ENCODE measurements at places on chromosomes 1 and 21.
A peak's percentile ranks its signal among the peaks of the same experiment; 100 is the strongest.

- DNase-seq: peak; percentile 76
Measured at GRCh38 chr1:22212400-22213233, 69.7 kb upstream of the WNT4 start.

DNA sequence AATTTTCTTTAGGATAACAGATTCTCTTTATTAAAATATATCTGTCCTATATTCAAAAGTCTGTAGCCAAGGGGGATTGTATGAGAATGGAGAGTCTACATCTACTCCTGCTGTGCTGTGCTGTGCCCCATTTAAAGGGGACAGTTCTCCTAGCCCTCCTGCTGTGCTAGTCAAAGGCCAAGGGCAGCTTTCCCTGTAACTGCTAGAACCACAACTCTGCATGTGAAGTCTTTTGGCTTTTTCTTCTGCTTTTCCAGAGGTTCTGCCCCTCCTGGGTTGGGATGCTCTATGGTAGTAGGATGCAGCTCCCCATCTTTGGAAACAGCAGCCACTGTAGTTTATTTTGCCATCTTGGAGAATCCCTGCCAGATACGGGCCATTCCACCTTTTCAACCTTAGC is 197.5 kb upstream of the JUN start:
- DNase-seq: no peak

DNA sequence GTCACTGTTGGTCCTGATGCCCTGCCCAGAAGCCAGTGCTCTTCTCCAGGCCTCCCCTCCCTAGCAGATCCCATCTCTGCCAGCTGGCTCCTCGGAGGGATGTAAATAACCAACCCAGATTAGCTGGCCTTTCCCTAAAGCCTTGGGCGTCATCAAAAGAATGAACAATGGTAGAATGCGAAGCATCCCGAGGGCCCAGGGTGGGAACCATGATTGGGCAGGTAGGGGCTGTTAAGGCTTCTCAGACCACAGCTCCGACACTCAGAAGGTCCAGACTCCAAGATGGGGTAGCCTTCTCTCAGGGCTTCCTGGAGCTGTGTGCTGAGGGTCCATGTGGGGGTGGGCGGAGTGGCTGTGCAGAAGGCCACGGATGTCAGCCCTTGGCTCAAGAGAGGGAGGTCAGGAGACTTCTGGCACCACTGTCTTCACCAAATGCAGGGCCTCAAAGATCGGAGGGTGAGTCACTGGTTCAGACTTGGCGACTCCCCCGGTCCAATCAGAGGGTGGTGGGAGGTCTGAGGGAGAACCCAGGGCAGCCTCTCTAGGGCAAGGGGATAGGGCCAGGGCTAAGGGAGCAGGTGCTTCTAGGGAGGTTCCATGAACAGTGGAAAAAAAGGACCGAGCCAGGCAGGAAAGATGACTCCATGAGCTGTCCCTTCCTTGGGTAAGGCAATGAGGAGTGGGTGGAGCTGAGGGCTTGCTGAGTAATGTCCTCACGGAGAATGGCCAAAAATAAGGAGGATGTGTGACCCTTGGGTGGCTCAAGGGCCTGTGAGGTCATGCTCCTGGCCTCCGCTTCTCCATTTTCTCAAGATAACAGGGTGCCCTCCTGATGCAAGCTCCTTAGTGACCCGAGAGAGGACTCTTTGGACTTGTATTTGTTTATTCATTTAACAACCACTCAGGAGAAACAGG is 58.4 kb upstream of the EPS8L3 start:
- no peak for DNase-seq

GRCh38 chr1:163361123-163361934 is 39.6 kb downstream of the NUF2 start:
- DNase-seq: peak; percentile 19

DNA sequence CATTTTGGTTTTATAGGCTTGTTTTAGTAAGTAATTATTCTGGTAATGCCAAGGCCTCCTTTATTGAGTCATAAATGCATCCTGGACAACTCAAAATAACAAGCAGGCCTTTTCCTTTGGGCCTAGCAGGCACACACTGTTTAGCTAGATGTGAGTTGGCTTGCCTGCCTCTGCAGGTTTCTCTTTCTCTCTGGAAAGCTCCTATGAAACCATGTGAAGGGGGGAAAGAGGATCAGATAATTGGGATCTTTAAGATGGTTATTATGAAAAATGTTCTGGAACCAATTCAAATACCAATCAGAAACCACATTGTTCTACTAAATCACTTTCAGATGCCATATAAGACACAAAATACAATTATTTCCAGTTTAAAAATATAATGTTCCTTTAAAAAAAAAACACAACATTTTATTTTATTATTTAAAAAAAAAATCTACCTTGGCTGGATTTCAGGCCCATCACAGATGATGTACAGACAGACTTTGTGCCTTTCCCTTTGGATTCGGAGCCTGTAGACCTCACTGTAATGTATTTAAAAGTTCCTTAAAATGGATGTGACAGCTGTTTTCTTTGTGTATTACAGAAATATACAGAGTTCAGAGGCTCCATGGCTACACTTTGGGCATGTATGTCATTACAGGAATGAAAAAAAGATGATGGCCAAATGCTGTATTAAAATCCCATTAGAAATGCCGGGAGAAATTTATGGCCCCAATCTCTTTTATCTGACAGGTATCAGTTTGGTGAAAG is 80.2 kb downstream of the NTMT2 start:
- no peak for DNase-seq

DNA sequence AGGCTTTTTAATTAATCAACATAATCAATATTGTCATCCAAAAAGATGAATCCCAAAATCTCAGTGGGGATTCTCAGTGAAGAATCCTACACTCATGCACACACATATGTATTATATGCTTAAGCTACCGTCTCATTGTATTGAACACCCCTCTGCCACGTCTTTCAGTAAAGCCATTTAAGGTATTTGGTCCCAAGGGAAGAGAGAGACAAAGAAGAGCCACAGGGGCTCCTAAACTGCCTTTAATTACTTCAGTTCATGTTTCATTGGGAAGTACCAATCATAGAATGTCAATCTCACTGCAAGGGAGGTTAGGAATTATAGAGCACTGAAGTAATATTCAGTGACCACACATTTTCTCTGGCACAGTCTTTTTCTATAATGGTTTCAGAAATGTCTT is 388.6 kb upstream of the NEGR1 start:
- DNase-seq: no peak

DNA sequence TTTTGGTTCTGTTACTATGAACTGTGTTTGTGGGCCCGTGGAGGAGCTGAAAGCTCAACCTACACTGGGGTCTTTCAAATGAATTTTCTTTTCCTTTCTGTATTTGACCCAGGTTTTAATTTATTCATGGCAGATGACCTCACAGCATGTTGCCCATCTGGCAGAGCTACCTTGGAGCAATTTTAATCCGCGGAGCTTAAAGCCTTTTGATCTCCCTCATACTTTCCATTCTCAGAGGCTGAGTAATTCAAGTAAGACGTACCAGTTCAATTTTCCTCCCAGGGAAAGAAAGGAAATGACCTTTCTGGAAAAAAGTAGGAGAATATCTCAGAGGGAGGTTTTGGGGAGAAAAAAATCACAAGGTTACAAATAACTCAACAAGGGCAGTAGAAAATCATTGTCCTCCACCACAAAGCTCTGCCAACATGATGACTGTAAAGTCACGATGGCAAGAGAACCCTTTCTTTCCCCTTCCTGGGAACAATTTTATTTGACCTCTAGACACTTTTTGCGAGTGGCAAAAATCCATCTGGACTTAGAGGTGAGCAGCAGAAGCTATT is 21.6 kb upstream of the PCP4 start:
- no peak for DNase-seq

GRCh38 chr1:166297993-166298392 is 131.2 kb upstream of the FAM78B start:
- no peak for DNase-seq

- DNase-seq: no peak
Measured at GRCh38 chr21:25566645-25567044, 40.6 kb downstream of the MRPL39 start.

GRCh38 chr1:113021430-113022085 is 51.4 kb upstream of the LRIG2 start:
- DNase-seq: no peak

- DNase-seq: no peak
Measured at GRCh38 chr1:70195342-70195741, 10.0 kb downstream of the LRRC40 start.

DNA sequence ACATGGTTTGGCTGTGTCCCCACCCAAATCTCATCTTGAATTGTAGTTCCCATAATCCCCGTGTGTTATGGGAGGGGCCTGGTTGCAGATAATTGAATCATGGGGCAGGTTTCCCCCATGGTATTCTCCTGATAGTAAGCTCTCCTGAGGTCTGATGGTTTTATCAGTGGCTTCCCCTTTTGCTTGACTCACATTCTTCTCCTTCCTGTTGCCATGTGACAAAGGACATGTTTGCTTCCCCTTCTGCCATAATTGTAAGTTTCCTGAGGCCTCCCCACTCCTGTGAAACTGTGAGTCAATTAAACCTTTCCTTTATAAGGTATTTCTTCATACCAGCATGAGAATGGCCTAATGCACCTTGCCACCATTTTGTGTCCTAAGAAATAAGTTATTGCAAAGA is 415.0 kb downstream of the COL11A1 start:
- no peak for DNase-seq

GRCh38 chr21:34890724-34891612 is 158.1 kb downstream of the RUNX1 start:
- DNase-seq: peak; percentile 58

GRCh38 chr1:19309123-19309813 is 2.7 kb downstream of the AKR7A2 start:
- DNase-seq: peak; percentile 15

- DNase-seq: no peak
Measured at GRCh38 chr1:151536499-151536898, 3.6 kb upstream of the TUFT1 start.

GRCh38 chr1:16243936-16244649 is 7.1 kb upstream of the CPLANE2 start:
- DNase-seq: peak; percentile 85

DNA sequence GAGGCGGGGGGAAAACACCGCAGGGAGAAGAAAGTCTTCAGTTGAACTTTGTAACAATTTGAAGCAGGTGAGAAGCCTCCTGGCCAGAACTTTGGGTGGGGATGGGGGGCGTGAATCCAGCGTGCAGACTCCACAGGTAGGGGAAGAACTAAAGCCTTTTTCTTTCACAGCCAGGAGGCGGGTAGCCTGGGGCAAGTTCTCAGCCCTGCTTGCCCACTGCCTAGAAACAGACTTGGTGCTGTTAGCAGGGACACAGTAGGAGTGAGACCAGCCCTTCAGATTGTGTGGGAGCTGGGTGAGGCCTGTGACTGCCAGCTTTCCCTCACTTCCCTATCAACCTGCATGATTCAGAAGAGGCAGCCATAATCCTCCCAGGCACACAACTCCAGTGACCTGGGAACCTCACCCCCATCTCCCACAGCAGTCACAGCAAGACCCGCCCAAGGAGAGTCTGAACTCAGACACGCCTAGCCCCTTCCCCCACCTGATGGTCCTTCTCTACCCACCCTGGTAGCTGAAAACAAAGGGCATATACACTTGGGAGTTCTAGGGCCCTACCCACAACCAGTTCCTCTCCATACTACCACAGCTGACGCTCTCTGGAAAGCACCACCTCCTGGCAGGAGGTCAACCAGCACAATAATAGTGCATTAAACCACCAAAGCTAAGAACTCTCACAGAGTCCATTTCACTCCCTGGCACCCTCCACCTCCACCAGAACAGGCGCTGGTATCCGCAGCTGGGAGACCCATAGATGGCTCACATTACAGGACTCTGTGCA is 83.5 kb upstream of the CDC42BPA start:
- no peak for DNase-seq

- no peak for DNase-seq
Measured at GRCh38 chr1:114037962-114038816, 58.9 kb downstream of the OLFML3 start.

DNA sequence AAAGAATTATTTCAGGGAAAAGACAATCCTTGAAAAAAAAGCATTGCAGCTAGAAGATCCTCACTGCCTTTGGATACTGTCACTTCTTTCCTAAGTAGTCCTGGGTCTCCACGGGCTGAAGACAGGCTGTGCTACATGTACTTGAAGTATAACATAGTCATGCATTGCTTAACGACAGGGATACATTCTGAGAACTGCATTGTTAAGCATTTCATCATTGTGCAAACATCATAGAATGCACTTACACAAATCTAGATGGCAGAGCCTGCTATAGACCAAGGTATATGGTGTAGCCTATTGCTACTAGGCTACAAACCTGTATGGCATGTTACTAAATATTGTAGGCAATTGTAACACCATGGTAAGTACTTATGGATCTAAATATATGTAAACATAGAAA is 54.0 kb downstream of the KIAA0040 start:
- no peak for DNase-seq

GRCh38 chr1:228317411-228317828 is 89.2 kb downstream of the TRIM11 start:
- no peak for DNase-seq

GRCh38 chr1:234989479-234990327 is 138.9 kb downstream of the TOMM20 start:
- DNase-seq: no peak

DNA sequence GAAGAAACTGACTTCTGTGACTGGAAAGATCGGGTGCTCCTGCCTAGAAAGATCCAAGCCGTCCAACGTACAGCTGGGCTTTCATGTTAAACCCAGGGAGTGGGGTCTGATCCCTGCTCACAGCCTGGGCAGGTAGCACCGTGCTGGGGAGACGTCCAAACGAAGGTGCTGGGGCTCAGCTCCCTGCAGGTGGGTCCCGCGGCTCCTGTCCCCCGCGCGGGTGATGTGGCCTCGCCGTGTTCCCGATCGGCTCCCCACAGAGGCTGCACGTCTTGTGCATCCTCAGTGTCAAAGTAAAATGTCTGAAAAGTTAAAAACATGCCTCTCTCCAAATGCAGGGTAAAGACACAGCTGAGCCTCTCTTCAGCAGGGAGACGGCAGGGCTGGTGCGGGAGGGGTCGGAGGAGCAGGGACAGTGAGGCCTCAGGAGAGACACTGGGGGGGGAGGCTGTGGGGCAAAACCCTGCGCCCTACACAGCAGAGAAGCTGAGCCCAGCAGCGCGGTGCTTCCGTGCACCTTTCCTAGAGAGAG is 40.1 kb upstream of the COL6A2 start:
- DNase-seq: peak; percentile 50

DNA sequence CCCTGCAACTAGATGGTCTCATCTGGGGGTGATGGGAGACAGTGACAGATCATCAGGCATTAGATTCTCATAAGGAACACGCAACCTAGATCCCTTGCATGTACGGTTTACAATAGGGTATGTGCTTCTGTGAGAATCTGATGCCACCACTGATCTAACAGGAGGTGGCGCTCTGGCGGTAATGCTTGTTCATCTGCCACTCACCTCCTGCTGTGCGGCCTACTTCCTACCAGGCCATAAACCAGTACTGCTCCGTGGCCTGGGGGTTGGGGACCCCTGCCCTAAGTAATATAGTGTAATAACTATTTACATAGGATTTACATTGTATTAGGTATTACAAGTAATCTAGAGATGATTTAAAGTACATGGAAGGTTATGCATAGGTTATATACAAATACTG is 134.9 kb downstream of the CLEC20A start:
- DNase-seq: no peak

GRCh38 chr21:35256468-35256988 is 207.4 kb upstream of the RUNX1 start:
- peak; percentile 6 for DNase-seq

Measured in H7 (cell line).